Activated T-cell treated with anti-CD3 and anti-CD28 coated beads, Interleukin-2, amount 50 U/mL, for 72 hours (primary cell): ENCODE measurements at places on chromosomes 5 and 9.

DNA sequence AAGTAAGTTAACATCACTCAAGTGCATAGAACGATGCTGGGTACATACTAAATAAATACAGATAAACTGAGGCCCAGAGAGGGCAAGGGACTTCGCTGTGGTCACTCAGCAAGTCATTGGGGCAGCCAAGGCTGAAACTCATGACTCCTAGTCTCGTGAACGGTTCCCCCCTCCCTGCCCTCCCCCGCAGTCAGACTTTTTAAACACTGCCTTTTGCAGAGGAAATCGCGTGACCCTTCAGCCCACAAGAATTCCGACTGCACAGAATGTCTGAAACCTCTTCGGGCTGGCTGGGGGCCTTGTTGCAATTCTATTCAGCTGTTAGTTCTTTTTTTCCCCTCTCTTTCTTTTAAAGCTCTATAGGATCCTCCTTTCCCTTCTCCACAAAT, 28.1 kb downstream of the NEK6 start:
- peak; percentile 49 for DNase-seq

DNA sequence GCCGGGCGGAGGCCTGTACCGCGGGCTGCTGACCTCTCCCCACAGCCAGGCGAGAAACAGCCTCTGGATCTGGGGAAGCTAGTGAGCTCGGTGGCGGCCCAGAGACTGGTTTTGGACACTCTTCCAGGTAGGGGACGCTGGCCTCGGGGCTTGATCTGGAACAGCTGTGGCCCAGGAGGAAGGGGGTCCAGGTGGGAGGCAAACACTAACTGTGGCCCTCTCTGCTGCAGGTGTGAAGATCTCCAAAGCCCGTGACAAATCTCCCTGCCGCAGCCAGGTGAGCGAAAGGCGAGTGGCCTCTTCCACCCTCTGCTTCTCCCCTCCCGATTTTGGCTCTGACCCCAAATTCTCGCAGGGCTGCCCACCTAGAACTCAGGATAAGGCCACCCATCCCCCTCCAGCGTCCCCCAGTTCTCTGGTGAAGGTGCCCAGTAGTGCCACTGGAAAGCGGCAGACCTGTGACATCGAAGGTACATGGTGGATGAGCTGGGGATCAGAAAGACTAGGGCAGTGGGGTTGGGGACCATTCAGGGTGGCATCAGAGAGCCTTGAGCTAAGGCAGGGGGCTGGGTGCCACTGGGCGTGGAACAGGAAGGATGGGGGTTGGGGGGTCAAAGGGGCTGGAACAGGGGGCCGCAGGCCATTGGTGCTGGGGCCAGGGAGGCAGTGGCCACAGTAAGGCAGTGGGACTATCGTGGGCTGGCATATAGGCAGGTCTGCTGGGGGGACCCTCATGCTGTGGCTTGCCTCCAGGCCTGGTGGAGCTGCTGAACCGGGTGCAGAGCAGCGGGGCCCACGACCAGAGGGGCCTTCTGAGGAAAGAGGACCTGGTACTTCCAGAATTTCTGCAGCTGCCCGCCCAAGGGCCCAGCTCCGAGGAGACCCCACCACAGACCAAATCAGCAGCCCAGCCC, 12.9 kb upstream of the SLC34A1 start:
- no peak for DNase-seq

DNA sequence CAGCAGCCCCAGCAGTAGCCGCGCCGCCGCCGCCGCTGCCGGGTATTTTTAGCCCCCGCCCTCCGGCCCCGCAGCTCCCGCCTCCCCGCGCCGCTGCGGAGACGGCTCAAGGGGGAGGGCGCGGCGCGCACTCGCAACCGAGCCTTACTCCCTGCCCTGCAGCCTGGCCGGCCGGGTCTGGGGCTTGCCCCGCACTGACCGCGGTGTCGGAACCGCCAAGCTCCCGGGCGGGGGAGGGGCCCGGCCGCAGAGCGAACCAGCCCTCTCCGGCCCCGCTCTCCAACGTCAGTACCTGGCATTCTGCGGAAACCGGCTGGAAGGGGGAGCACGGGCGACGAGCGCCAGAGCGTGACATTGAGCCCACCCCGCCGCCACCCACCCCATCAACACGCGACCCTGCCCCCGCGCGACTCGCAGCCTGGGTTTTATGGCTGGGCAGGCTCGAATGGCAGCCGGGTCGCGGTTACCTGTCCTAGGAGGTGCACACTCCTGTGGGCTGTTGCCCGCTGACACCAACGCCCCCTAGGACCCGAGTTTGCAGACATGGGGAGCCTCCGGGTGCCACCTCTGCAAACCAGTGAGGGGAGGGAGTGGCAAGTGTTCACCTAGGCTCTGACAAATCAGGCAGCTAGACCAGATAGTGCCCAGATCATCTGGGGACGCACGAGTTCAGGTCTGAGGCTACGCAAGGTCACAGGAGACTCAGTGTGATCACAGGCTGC, at the start of gene ACSL6:
Gene ACSL6 (minus strand): TSS at position 37 of the 722 bp plus-strand sequence. CDS start 105 bp downstream, outside the sequence.
- peak; percentile 61 for DNase-seq

- no peak for DNase-seq
Observed at GRCh38 chr9:3200331-3200774, 325.4 kb downstream of the RFX3 start.
